ENCODE measurements at places on chromosomes 13 and 19.

DNA sequence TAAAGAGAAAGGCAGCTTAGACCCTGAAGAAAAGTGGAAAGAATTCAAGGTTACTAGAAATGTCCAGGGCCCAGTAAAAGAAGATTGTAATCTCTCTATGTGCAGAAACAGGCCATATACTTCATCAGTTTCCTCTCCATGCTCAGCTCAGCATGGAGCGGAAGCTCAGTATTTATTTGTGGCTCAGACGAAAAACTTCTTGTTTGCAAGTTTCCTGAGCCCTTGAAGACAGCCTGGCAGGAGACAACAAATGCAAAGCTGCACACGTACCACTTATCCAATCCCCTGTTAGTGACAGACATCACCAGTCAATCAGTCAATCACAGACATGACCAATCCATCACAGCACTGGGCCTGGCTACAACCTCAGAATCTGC lies 8.1 kb upstream of the KLF2 start:
- no peak for DNase-seq

DNA sequence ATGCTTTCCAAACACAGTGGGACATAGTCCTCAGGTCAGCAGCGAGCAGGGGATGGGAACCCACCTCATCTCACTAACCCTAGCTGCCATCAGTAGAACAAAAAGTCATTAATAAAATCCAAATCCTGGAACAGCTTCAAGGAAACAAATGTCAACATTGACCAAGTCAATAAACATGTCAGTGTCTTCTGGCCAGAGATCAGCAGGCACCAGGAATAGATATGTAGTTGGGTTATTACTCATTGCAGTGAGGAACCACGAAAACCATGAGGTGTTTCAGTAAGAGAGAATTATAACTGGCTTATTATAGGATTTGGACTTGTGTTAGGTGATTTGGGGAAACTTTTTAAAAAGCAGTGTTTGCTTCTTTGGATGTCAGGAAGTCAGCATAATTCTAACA lies 17.1 kb upstream of the CD33 start:
- no peak for DNase-seq

GRCh38 chr19:16590876-16591802 lies 18.9 kb upstream of the SLC35E1 start:
- DNase-seq = no peak

- no peak for DNase-seq
Observed at GRCh38 chr19:18097993-18098890, 664 bp downstream of the MAST3 start.

DNA sequence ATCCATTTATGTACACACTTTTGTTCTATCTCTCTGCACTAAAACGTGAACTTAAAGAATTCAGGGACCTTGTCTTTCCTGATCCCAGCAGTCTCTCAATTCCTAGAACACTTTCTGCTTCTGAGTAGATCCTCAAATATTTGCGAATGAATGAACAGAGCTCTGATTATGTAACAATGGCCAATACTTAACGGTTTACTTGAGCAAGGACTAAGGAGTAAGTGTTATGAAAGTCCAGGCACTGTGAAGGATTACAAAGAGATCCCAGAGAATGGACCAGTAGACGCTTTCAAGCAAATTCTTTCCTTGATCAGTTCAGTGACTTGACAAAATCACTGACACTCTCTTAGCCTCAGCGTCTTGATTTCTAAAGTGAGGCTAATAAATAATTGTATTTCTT lies 514.5 kb upstream of the KLHL1 start:
- DNase-seq = no peak

DNA sequence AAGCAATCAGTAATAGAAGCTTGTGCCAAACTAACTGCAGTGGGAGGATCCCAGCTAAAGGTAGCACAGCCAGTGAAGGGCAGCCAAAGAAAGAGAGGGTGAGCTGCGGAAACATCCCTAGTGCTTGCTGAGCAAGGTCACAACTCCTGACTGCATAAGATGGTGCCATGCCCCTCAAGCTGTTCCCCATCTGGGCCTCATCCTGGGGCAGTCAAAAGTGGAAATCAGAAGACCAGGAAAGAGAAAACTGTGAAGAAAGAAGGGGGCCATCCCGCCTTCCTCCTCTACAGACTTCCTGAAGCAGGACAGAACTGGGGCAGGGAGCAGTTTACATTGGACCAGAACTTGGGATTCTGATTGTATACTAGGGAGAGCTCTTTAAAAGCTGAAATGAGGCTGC lies 159.2 kb downstream of the TNFSF13B start:
- DNase-seq = no peak

DNA sequence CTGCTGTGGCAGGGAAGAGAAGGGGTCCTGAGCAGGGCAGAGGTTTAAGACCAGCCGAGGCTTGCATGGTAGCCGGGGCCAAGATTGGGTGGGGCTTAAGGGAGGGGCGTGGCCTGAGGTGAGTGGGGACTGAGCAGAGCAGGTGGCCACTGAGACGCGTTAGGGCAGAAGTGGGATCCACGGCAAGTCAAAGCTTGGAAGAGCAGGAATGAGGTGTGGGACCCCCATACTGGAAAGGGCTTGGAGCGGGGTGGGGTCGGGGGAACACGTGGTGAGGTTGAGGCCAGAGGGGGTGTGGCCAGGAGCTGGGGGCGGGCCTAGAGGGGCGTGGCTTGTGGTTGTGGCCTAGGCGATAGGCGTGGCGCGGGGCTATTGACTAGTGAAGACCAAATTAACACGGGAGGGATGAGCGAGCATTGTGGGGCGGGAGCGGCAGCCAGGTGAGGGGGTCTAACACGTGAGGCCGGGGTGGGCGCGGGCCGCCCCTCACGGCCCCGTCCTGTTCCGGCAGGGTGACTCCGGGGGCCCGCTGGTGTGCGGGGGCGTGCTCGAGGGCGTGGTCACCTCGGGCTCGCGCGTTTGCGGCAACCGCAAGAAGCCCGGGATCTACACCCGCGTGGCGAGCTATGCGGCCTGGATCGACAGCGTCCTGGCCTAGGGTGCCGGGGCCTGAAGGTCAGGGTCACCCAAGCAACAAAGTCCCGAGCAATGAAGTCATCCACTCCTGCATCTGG lies 3.3 kb downstream of the CFD start:
- DNase-seq = peak; percentile 88

DNA sequence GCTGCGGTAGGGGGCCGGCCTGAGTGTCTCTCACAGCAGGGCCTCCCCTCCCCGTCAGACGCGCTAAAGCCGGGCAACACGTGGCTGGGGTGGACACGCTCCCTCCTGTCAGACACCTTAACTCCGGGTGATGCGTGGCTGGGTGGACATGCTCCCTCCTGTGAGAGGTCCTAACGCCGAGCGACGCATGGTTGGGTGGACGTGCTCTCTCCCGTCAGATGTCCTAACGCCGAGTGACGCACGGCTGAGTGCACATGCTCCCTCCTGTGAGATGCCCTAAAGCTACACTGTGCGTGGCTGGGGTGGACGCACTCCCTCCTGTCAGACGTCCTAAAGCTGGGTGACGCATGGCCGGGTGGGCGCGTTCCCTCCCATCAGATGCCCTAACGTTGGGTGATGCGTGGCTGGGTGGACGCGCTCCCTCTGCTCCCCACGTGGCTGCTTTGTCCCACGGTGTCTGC lies 126.1 kb upstream of the MCF2L start:
- no peak for DNase-seq

DNA sequence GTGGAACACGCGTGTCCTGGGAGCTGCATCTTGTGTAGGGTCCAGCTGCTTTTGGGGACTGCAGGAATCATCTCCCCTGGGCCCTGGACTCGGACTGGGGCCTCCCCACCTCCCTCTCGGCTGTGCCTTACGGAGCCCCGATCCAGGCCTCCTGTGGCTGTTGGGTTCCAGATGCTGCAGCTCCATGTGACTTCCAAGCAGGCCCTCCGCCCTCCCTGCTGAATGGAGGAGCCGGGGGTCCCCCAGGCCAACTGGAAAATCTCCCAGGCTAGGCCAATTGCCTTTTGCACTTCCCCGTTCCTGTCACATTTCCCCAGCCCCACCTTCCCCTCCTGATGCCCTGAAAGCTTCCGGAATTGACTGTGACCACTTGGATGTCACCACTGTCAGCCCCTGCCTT lies 6.2 kb upstream of the PGLS start:
- no peak for DNase-seq

GRCh38 chr19:51064534-51065220 lies at the start of gene KLK13:
Gene KLK13 (minus strand): TSS chr19:51065092. CDS start chr19:51065067, 25 bp downstream.
- DNase-seq = no peak

DNA sequence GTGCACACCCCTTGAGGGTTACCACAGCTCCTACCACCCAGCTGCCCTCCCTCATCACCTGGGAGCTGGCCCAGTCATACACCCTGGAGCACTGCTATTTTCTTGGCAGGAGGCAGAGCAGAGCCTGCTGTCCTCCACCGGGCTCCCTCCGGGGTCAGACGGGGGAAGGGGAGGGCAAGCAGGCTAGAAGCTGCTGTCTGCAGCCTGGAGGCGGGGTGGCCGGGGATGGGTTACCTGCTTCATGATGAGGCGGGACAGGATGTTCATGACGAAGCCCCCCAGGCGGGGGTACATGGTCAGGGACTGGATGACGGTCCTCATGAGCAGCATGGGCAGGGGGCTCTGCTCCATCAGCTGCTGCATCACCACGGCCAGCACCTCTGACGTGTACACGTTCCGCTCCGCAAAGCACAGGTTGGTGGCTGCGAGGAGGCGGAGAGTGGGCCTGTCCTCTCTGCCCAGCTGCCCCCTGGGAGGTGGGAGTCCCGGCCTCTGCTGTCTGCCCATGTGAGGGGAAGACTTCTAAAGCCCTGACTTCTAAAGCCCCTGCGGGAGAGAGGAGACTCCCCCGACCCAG lies 2.7 kb upstream of the RSPH6A start:
- DNase-seq = no peak

DNA sequence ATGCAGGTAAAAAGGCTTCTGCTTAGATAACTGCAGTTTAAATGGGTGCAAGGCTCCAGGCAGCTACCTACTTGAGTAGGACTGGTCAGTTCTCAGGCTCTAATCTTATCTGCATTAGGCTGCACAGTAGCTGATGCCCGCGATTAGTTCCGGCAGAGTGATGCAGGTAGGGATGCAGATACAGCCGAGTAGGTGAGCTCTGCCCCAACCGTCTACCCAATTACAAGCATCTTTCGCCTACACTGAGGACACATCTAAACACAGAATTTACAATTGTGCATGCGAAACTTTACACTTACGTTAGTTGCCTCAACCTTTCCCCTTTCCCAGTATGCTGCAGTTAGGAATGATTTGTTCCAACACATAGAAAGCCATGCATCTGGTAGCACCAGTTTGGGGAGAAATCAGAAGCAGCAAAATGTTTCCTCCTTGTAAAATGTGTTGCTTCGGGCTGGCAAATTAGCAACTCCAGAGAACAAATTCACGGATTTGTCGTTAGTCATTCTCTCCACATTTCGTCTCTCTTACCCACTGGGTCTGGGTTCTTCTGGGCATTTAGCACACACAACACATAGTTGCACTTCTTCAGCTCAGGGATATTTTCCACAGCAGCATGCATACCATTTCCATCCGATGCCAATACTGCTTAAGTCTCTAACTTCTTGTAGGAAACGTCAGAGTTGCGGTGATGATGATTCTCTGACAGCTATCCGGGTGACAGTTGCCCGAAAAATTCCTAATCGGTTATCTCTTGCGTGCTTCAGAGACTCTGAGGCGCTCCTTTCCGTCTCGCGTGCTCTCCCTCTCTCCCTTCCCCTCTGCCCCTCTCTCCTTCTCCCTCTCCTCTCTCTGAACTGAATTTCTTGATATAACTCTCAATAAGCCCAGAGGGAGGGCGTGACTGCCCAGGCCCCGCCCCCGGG lies at the start of gene PCDH9:
PCDH9 (minus strand) TSS at position 856 of the 923 bp plus-strand sequence. CDS start 1,896 bp downstream, outside the sequence.
- DNase-seq = no peak

- DNase-seq = no peak
Observed at GRCh38 chr19:30895946-30896345, 453.3 kb downstream of the TSHZ3 start.

- no peak for DNase-seq
Observed at GRCh38 chr13:34842466-34842865, 99.6 kb upstream of the NBEA start.

DNA sequence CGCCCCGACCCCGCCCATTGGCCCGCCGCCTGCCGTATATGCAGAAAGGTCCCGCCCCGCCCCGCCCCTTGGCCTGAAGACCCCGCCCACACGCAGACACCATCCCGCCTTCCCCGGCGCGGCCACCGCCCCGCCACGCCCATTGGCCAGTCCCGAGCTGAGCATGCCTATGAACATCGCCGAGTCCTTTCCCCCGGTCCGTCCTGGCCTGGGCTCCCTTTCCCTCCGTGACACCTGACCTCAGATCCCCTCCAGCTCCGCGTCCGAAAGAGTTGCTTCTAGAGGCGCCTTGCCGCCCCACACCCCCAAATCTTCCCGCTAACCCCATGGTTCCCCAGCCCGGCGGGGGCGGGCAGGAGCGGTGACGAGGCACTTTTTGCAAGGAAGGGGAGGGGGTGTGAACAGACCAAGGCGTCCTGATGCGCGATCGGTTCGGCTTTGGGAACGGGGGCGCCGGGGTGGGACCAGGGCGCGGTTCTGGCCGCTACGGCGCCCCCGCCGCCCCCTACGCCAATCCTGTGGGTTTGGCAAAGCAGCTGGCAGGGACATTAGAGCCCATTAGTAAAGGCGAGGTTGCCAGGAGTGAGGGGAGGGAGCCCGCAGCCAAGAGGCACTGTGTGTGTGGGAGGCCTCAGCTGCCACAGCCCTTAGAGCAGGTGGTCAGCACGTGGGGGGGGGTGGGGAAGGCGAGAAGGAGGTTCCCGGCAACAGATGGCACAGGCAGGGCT lies 406 bp upstream of the NUMBL start:
- DNase-seq = peak; percentile 90

GRCh38 chr13:73231471-73231870 lies 172.7 kb downstream of the KLF5 start:
- DNase-seq = no peak

GRCh38 chr13:38090913-38091312 lies 221.3 kb upstream of the TRPC4 start:
- DNase-seq = no peak

GRCh38 chr13:111663953-111664421 lies 343.5 kb downstream of the TEX29 start:
- DNase-seq = no peak
